Right cardiac atrium (tissue), 5 donors: ENCODE measurements at places on chromosomes 6 and 20. TPM values are rescaled to one million over a fixed set of nuclear protein-coding genes. Genes with fewer than 3 reads are reported as not detected.

Gene CST3
- 963 TPM for total RNA-seq

Gene SGK2
- total RNA-seq: 2.9 TPM

Gene TRIM38
- total RNA-seq: 4.7 TPM

Gene TBC1D22B
- total RNA-seq: 9.2 TPM

Gene TMEM217
- not detected for total RNA-seq

Gene PSORS1C2
- not detected for total RNA-seq

Gene CRISP3
- total RNA-seq: not detected

Gene KIAA1755
- total RNA-seq: 17.0 TPM

Gene HSPA12B
- total RNA-seq: 6.1 TPM
